ENCODE measurements at places on chromosomes 6 and 20.
A peak's percentile ranks its signal among the peaks of the same experiment; 100 is the strongest.

- DNase-seq, result no peak
Measured at GRCh38 chr20:37396416-37397075, 50.6 kb downstream of the SRC start.

- peak; percentile 35 for DNase-seq
Measured at GRCh38 chr20:38633577-38634093, 32.0 kb downstream of the ARHGAP40 start.

GRCh38 chr6:69584913-69585729 is 211.7 kb downstream of the LMBRD1 start:
- DNase-seq, result no peak

DNA sequence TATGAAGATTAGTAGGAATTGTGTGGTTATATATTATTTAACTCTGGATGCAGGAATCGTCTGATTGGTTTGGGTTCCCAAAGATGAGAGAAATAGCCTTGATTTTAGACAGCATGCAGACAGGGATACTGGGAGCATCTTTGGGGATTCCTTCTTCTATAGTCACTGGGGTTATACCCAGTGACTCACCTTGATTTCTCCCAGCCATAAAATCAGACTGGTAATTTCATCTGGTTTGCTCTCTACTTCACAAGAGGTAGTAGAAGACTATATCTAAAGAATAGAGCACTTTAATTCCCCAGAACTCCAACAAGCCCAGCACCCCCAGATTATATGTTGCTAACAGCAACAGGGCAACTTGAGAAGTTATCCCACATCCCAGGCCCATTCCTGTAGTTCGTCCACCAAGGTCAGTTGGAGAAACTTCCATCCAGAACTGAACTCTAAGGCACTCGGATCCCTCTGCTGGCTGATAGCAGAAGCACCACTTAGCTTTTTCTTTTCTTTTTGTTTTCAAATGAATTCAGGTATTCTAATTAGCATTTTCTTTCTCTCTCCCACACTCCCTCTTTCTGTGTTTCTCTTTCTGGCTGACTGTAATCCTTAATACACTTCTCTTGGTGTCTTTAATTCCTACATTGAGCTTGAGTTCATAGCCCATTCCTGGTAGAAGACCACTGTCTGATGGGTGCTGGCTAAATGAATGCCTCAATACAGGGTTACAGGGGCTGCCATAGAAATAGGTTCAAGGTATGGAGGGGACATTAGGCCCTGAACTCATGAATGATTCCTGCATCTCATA is 20.4 kb upstream of the EFHC1 start:
- peak; percentile 42 for DNase-seq

GRCh38 chr20:62777528-62777830 is 18.8 kb upstream of the MRGBP start:
- no peak for DNase-seq

DNA sequence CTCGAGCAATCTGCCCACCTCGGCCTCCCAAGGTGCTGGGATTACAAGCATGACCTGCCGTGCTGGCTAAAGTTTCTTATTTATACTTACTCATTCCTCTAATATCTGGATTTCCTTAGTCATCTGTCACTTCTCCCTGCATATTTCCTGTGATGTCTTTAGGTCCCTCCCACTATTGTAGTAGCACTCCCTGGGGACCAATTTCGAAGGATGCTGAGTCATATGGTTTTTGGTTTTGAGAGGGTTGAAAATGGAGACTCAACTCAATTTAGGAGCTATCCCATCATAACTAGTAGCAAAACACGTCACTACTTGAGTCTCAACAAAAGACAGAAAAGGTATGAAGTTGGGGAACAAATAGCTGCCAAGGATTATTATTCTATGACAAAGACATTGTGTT is 20.2 kb downstream of the MCUR1 start:
- no peak for DNase-seq

GRCh38 chr6:42820512-42821340 is 38.9 kb downstream of the BICRAL start:
- DNase-seq, result no peak

DNA sequence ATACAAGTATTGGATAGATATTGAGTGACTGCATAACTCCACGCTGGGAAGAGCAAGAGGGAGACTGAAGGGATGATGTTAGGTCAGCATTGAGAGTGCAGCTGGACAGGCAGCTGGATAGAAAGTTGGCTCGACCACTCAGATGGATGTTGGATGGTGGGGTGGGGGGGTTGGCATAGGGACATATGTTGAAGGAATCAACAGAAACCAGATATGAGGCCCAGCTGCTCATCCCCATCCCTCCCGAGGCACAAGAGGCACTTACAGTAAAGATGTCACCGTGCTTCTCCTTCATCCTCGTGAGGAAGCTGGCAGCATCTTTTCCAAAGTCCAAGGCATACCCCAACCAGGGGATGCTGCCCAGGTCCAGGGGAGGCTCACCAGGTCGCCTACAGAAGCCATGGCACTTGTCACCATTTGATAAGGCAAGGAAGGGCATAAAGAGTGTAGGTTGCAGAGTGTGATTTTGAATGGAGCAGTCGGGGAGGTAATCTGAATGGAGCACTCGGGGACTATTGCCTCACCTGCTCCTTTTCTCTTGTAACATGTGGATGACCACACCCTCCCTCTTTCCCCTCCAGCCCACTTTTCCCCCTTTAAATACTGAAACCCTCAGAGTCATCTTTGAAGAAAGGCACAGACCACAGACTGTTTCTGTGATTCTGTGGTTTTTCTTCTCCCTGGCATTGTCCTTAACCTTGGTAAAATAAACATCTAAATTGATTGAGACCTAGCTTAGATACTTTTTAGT is 18.0 kb downstream of the PTGIS start:
- DNase-seq, result no peak

GRCh38 chr20:4656491-4656890 is 65.2 kb upstream of the PRND start:
- no peak for DNase-seq

DNA sequence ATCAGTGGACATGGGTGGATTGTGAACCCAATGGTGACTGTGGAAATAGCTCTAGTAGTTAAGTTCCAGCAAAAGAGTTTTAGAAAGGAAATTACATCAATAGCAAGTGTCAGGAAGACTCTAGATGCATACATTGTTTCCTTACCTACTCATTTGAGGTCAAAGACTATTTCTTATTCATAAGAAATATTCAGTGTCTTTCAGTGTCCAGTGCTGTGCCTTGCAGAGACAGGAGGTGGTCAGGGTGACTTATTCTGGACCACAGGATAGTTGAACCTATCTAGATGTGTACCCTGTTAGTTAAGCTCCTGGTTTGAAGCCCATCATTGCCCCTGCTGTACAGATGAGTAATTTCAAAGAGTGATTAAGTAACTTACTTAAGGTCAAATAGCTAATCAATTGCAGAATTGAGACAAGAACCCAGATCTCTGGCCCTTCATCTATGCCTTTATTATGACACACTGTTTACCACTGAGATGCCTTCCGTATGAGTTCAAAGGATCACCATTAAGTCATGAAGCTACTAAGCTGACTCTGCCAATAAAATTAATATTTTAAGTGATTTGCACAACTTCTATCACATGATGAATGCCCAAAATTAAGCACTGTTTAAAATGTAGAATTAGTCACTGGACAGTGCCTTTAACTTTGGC is 136.1 kb downstream of the PDSS2 start:
- DNase-seq, result no peak

DNA sequence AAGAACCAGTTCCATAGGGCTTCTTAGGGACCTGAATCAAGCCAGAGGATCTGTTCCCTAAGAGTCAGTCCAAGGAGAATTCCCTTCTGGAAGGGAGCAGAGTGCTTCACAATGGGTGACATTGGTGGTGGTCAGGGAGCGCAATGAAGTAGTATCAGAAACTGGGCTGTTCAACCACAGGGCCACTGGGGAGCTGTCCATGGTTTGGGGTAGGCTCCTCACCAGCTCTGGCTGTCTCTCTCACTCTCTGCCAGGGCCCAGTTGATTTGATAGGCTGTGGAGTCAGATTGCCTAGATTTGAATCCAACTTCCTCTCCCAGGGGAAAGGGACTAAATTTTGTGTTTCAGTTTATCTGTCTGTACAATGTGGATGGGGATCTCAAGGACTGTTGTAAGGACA is 36.7 kb upstream of the CHD6 start:
- DNase-seq, result no peak

DNA sequence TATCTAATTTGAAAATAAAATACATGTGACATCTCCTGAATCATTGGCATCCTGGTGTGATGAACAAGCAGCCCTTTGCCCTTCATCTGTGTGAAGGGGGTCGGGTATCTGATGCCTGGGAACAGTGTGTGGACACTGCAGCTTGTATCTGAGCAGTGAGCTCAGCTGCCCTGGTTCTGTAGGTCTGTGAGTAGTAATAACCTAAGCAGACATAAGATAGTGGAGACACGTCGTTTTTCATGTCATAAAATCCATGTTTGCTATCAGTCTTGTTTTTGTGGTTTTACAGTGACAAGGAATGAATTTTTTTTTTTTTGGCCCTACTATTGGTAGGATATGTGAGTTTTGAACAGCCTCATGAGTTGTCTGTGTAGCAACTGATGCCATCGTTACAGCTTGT is 133.0 kb downstream of the JARID2 start:
- DNase-seq, result no peak

DNA sequence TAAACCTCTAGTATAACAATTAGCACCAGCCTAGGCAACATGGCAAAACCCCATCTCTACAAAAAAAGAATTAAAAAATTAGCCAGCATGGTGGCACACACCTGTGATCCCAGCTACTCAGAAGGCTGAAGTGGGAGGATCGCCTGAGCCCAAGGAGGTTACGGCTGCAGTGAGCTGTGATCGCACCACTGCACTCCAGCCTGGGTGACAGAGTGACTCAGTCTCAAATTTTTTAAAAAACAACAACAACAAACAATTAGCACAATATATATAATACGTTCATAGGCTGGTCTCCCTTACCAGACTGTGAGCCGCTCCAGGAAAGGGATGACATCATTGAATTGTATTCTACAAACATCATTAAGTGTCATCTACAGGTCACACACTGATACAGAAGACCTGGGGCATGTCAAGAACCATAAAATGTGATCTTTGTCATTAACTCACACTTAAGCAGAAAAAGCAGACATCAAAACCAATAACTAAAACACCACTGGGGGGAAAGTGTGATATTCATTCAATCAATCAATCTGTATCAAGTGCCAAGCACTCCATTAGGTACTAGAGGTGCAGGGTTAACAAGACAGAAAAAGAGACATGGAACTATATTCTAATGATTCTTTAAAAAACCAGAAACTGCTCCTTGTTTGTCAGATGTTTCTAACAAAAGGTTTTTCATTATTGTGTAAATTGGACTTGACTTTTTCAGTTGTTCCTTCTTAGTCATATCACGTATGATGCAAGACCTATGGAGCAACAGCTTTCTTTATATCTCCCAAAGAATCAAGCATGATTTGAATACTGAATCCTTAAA is 17.8 kb downstream of the MAP3K5 start:
- no peak for DNase-seq

DNA sequence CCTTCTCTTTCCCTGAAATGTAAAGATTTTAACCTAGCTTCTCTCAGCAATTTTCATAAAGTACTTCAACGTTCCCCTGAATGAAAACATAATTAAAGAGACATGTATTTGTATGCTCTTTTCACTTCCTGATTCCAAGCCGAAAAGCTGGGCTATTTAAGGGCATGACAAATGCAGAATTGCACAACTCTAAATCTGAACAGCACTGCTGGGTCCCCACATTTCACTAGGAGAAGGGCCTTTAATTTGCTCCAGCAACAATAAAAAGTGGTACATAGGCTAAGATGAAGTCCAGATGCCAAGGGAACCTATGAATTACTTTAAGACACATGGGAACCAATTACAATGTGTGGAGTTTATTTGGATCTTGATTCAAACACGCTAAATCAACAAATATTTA is 42.0 kb downstream of the IRAK1BP1 start:
- DNase-seq, result no peak

GRCh38 chr6:155222506-155222905 is 41.3 kb upstream of the CLDN20 start:
- no peak for DNase-seq

DNA sequence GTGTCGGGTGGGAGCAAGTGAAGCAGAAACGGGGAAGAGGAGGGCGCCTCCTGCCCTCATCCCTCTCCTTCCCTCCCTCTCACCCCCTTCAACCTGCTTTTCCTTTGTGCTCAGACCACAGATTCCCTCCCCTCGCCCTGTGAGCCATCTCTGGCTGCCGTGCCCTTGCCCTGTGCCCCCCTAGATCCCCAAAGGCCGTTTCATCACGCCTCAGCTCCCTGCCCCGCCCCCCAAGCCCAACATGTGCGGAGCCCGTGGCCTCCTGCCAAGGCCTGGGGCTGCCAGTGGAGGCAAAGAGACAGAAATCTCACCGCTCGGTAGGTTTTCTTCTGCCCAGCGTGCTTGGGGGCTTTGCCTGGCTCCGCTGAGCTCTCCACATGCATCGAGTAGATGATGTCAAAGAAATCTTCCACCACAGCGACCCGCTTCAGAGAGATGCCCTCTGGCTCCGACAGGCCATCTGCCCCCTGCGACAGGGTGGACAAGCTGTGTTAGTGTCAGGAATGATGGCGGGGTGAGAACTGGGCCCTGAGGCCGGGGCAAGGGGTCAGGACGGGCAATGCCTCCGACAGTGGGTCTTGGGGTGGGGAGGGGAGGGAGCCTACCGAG is 57.6 kb downstream of the NOL4L start:
- no peak for DNase-seq
